ENCODE measurements at places on chromosomes 4 and X.

DNA sequence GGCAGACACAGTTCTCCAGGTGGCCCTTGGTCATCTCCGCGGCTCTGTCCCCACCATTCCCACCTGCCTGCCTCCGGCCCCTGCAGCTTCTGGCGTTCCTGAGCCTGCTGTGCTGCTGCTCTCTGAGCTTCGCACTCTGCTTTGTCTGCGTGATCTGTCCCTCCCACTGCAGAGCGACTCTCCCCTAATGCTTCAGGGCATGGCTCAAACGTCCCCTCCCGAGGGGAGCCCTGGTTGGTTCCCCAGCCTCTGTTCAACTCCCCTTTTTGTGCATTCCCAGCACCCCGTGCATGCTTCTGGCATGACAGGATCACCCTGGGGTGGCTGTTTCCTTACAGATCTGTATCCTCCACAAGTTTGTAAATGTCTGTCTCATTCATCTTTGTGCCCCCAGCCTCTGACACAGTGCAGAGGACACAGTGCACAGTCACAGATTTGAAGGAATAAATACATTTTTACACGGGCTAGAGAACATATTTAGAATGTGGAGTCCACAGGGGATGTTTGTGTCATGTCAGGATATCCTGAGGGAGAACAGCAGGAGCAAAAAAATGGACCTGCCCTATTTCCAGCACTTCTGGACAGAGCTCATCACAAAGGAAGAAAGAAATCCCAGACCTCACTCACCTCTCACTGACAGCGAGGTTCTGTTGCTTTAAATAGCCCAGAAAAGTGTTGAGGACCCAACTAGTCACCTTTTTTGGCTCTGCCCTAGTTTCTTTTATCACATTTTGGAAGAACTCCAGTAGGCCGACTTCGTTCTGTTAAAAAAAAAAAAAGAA is 72.6 kb downstream of the GATB start:
- no peak for DNase-seq

- DNase-seq = no peak
Observed at GRCh38 chr4:123505095-123506010, 108.8 kb downstream of the SPRY1 start.

- DNase-seq = no peak
Observed at GRCh38 chrX:43314525-43314924, 341.6 kb upstream of the MAOA start.

DNA sequence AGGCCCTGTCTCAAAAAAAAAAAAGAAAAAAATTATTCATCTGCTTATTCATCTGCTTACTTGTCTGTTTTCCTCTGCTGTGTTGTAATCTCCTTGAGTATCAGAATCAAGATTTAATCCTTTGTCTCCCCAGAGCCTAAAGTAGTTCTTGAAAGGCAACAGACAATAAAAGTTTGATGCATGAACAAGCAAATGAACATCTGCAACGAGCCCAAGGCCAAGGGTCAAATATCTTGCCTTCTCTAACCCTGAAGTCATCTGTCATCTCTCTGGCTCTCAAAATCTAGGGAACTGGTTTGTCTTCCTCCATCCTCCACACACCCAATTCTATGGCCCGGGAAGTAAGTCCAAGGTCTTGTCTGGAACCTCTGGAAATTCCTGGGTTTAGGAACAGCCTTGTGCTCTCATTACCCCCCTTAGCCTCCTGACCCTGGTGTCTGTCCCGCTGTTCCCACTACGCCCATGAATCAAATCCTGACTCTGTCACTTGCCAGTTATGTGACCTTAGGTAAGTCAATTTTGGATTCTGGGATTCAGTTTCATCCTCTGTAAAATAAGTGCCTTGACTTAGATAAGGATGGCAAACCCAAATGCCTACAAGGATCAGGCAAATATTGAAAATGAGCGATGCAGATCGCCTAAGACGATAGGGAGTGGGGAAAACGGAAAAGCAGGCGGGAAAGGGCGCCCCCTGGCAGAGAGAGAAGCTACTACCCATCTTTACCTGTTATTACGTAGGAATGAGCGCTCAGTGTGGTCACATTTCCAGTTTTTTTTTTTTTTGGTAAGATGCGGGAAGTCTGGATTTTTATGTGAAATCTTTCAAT is 102.7 kb upstream of the DHX15 start:
- no peak for DNase-seq

DNA sequence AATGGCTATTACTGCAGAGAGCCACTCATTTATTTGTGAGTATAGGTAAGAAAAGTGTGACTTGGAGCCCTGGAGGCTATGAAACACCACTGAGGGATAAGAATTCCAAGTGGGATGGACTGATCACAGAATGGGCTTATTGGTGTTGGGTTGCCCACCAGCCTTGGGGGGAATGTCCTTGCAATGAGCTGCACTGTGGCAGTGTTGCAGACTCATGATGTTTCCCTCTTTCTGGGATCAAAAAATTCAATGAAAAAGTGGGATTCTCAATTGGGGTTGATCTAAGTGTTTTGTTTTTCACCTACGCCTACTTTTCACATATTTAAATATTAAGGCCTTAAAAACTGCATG is 1024.5 kb upstream of the PCDH10 start:
- DNase-seq = no peak
